ENCODE measurements at places on chromosomes 3 and 15.

GRCh38 chr3:179687967-179688535 lies 35.2 kb downstream of the USP13 start:
- no peak for DNase-seq

DNA sequence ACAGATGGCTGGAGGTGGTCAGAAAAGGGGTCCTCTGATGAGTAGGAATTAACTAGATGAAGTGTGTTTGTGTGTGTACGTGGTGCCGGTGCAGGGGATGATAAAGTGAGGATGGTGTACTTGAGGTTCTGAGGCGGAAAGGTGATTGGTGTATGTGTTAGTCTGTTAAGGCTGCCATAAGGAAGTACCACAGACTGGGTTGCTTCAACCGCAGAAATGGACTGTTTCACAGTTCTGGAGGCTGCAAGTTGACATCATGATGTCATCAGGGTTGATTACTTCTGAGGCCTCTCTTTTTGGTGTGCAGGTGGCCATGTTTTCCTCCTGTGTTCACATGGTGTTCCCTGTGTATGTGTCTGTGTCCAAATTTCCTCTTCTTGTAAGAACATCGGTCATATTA lies 202.4 kb upstream of the RGMA start:
- no peak for DNase-seq

- DNase-seq = no peak
Observed at GRCh38 chr15:58469432-58470353, 37.9 kb downstream of the LIPC start.

DNA sequence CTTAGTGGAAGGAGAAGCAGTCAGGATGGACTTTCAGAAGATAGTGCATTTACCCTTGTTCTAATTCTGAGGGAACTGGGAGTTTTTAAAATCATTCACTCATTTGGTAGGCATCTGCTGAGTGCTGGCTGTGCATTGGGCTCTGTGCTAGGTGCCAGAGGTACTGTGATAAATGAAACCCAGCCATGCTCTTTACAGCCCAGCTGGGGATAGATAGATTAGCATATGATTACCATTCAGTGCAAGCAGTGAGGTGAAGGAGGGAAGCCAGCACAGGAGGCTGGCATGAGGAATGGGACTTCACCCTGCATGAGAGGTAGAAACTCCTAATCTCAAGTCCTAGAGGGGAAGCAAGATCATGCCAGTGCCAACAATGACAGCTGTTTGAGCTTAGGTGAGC lies 361.9 kb upstream of the TRIM42 start:
- DNase-seq = no peak

GRCh38 chr3:25378786-25379311 lies 49.2 kb upstream of the RARB start:
- no peak for DNase-seq

- peak; percentile 47 for DNase-seq
Observed at GRCh38 chr3:178084938-178085816, 451.1 kb upstream of the KCNMB2 start.

- no peak for DNase-seq
Observed at GRCh38 chr15:75153565-75154276, 48.0 kb upstream of the C15orf39 start.

DNA sequence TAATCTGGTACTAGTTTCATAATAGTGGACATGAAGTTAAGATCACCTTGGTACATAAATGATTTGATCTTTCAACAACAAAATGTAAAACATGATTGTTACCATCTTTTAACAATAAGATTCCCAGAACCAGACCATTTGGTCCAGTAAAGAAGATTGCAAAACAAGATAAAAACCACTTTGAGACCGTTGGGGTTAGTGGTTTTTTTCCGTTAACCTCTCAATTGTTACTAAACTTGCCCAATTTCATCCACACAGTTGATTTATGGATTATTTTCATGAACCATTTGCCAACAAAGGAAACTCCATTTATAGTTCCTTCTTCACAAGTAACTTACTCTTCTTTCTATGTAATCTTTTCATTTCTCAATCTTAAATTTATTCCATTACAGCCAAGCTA lies 53.8 kb downstream of the ATP8B4 start:
- no peak for DNase-seq

DNA sequence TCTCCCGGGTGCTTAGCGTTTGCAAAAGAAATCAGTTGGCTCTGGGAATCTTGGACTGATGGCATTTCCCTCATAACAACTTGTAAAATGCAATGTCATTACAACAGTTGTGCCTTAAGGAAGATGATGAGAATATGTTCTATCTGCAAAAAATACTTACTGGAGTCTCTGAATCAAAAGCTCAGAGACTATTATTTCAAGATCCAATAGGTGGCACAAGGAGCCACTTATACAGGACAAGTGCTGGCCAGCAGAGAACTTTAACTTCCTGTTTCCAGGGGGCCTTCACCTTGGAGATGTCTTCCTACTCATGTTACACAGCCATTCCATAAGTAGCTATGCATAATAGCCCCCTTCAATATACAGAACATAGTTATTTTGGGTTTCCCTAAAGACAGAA lies 8.9 kb upstream of the RPS27L start:
- DNase-seq = peak; percentile 15

GRCh38 chr3:25558121-25558520 lies 106.6 kb downstream of the TOP2B start:
- DNase-seq = no peak

- no peak for DNase-seq
Observed at GRCh38 chr3:76554707-76555106, 485.2 kb upstream of the ROBO2 start.

DNA sequence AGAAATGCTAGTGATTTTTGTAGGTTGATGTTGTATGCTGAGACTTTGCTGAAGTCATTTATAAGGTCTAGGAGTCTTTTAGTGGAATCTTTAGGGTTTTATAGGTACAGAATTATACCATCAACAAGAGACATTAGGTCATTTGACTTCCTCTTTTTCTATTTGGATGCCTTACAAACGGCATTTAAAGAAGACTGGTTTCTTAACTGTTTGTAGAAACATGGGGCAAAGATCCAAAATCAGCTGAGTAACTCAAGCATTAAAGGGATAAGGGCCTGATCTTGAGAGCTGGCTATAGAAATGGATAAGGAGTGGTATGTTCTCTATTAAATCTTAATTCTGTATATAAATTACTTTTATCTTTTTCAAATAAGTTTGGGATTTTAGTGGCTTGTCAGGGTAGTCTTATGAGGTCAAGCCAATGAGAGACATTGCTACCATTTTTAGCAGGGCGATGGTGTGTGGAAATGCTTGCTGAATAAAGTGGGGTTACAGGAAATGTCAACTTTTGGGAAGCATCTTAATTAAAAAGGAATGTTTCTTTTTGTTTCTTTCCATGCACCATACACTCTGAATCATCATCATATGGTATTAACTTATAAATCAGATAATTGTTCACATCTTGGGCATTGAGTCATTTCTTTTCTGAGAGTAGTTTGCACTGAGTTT lies 197.7 kb upstream of the GBE1 start:
- DNase-seq = no peak

DNA sequence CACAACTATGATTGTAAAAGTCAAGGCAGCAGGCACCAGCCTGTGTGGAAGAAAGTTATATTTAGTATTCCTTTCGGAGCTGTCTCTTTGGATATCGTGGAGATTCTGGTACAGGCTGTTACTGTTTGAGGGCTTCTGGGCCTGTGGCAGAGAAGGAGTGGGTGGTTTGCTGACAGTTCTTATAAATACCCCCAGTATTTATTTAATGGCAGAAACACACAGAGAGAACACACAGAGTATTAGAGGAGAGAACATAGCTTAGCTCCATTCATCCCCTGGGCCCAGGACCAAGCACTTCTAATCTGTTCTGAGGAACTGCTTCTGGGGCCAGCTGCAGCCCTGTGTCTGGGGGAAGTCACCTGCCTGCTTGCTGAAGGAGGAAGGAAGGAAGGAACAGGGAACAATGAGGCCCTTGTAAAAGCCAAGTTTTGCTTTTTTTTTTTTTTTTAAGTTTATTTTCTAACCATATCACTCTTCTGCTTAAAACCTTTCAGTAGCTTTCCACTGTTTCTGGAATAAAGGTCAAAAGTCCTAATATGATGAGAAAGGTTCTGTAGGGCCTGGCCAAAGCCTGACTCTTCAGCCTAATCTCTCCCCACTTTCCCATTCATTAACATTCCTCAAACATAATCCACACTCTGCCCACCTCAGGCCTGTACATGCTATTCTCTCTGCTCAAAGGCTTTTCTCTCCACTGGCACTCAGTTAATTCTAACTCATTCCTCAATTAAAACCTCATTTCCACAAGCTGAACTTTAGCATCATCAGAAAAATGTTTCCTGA lies 11.8 kb upstream of the PP2D1 start:
- DNase-seq = no peak

- no peak for DNase-seq
Observed at GRCh38 chr3:99659032-99659431, 20.6 kb downstream of the COL8A1 start.

DNA sequence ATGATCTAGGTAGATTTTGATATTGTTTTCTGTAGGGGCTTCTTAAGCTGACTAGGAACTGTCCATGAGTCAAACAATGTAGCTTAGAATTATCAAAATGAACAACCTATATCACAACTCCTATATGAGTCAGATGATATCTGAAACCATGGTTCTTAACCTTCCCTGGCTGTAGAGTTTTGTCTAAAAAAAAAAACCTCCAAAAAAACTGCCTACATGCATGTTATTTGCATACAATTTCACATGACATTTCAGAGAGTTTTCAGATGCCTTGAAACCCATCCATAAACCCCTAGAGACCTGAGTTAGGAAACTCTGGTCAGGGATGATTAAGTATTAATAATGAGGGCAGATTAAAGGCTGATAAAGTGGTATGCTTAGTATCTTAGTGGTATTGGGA lies 157.0 kb downstream of the CHST2 start:
- DNase-seq = no peak

DNA sequence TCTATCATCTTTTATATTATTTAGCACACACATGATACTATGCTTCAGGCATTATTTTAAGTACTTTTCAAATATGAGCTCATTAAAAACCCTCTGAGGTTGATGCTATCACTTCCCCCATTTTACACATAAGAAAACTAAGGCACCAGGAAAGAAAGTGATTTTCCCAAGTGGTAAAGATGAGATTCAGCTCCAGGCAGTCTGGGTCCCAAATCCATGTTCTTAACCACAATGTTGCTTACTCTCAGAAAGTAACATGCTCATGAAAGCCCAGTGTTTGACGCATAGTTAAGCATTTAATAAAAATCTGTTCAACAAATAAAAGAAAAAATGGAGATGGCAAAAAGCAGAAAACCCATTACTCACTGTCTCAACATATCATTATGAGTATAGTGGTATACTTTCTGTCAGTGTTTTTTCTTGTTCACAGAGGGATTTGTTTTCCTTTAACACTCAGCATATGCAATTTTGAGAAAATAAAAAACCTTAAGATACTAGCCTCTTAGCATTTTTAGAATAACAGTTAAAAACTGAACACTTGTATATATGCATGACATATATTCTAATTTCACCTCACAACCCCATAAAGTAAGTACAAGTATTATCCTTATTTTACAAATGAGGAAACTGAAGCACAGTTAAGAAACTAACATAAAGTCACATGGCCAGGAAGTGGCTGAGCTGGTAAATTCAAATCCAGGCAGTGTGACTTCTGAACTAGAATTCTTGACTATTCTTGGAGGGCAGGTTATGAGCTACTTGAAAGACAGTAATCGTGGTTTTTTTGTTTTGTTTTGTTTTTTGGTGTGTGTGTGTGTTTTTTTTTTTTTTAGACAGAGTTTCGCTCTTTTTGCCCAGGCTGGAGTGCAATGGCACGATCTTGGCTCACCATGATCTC lies 10.4 kb downstream of the PEAK1 start:
- DNase-seq = peak; percentile 27

- DNase-seq = no peak
Observed at GRCh38 chr15:56215769-56216168, 27.9 kb downstream of the RFX7 start.

GRCh38 chr15:39835550-39835949 lies 52.9 kb upstream of the FSIP1 start:
- no peak for DNase-seq

DNA sequence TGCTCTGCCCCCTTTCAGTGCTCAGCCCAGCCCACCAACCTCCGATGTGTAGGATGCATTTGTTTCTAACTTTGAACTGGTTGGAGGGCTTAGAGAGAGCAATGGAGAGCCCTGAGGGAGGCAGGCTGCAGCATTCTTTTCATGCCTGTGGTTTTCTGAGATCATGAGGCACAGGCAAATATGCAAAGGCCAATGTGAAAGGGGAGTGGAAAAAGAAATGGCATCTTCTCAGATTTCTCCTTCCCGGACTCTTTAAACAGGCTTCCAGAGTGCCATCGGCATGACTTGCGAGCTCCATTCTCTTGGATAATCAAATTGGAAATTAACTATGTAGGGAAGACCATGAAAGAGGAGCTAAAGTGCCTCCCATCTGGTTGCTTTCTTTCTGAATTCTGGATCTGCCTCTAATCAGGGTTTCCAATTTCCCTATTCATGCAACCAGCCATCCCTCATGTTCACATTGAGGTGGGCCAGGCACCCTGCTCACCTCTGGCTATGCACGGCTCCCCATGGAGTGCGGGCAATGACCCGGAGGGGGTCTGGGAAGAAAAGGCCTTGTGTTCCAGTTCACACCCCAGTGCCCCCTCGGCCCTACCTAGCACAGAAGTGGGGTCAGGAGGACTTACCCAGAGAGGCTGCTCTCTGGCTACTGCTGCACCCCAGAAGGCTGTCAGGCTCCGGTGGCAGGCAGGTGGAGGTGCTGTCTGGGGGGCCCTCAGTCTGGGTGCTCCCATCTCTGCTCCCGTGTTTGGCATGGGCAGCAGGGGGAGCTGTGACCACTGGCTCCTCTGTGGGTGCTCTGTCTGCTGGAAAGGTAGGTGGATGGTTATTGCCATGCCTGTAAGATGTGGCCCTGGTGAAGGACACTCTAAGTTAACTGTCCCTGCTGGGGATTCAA lies 16.1 kb downstream of the AMOTL2 start:
- no peak for DNase-seq

GRCh38 chr15:71054286-71054952 lies 60.9 kb upstream of the THSD4 start:
- no peak for DNase-seq

- no peak for DNase-seq
Observed at GRCh38 chr3:161415506-161416231, 44.4 kb upstream of the SPTSSB start.

DNA sequence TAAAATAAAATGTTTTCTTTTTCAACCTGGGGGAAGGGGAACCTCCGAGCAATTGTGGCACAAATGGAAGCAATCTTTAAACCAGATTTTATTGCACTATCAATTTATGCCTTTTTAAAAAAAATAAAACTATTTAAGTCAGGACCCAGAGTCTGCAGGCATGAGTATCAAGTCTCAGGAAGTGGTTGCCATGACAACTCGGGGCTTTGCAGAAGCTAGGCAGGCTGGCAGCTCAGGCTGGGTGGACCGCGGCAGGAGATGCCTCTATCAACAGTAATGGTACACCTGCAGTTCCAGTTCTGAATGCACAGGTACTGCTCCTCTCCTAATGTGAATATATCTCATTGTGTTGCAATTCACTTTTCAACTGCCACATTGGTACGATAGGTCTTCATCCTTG lies 447.7 kb downstream of the GABRG3 start:
- no peak for DNase-seq
